ENCODE measurements at places on chromosomes 4 and X.

DNA sequence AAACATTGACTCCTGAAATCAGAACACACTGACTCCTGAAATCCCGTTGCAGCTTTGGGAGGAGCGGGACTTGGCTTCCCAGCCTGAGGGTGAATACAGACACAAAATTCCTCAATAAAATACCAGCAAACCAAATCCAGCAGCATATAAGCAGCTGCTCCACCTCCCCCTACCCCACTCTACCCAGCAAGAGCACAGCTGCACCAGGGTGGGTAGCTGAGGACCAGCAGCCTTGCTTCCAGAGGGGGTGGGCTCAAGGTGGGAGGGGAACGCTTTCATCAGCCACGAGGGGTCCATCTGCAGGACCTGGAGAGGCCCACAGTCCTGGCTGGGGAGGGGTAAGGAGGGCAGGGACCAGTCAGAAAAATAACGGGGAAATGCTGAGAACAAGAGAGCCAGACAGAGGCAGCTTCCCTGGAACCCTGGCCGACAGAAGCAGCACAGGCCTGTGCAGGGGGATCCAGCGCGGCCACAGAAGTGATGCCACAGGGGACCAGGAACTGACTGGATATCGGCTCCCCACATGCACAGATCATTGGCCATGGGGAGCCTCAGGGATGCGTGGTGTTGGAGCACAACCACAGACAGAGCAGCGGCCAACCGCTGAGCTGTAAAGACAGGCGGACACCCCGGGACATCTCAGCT, 49.8 kb downstream of the FGFRL1 start:
- no peak for DNase-seq

DNA sequence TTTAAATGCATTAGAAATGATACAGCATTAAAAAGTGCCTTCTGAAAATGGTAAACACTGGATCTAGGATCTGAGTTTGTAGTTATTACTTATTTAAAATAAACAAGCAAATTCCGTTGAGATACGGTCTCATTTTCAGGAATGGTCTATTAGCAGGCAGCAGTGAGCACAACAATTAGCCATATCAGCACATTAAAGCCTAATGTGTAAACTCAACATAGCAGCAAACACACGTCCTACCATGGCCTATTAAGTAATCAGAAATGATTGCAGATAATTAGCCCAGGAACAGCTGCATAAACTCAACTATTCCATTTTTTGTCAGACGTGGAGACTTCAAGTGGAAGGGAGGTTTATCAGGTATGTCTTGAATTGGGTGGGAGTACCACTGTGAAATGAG, 61.8 kb downstream of the NEIL3 start:
- DNase-seq, result no peak

DNA sequence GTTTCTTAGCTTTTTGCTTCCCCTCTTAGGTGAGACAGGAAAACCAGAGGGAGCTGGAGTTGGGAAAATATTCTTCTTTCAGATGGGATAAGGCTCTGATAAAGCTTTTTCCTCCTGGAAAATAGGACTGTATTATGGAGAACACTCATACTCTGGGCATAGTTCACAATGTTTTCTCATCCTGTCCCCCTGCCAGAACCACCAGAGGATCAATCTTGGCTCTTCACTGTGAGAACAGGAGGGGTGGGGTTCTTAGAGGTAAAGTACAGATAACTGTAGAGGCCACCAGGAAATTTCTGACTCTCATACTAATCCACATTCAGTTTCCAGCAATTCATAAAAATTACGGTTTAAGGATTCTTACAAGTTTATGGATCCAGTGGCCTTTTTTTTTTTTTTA, 661.8 kb upstream of the MAGEB2 start:
- no peak for DNase-seq

- DNase-seq, result no peak
These were observed 291.6 kb upstream of the ARSJ start for GRCh38 chr4:114271031-114271430.

DNA sequence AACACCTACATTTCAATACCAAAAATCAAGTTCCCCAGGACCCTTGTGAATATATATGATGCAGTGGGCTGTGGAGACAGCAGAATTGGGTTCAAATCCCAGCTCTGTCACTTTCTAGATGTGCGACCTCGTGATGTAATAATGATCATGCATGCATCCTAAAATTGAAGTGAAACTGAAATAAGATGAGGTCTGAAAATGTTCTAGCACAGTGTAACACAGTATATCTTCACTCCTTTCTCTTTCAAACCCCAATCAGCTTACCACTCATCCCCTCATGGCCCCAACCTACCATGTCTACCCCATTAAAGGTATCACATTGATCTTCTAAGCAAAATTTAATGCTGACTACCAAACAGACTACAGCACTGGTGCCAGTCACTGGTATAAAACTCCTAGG, 69.9 kb upstream of the BRS3 start:
- DNase-seq, result no peak

- DNase-seq, result peak; percentile 31
These were observed 213.4 kb upstream of the S100G start for GRCh38 chrX:16436348-16437188.

GRCh38 chr4:26032142-26032541, 118.1 kb downstream of the SMIM20 start:
- DNase-seq, result no peak

DNA sequence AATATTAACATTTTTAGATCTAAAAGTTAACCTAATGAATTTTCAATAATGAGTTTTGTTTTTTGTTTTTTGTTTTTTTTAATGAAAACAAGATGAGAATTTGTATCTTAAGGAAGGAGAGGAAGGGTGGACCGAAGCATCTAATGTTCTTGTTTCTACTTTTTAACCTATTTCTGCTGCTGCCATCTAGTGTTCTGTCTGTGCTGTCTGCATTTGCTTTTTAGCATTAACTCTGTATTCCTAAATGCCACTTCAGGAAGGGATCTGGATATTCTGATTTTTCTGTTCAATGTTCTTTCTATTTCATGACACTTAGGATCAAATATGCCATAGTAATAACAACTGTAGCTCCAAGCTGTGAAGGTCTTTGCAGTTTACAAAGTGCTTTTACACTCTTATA, 161.7 kb downstream of the BRWD3 start:
- DNase-seq, result no peak

- DNase-seq, result no peak
These were observed 47.4 kb downstream of the REPS2 start for GRCh38 chrX:16993791-16994318.

- no peak for DNase-seq
These were observed 79.8 kb downstream of the APBB2 start for GRCh38 chr4:41134581-41134980.

DNA sequence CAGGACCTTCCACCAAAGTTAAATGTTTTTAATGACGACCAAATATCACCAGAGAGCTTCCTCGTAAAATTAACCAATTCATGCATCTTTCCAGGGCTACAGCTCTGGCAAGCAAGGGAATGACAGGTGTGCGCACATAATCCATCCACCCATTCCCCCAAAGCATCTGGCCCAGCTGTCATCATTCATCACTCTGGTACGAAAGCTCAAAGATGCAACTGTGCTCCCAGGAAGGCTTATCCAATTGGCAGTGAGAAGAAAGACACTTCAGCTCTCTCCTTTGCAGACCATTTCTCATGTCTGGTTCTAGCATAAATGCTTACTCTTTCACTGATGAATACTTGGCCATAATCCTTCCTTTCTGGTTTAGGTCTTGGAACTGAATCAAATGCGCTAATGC, 139.2 kb downstream of the NSUN7 start:
- DNase-seq, result no peak

- DNase-seq, result no peak
These were observed 21.1 kb upstream of the SMIM10 start for GRCh38 chrX:134969726-134970125.

- DNase-seq, result no peak
These were observed 14.0 kb upstream of the HMGB3 start for GRCh38 chrX:150968862-150969720.

DNA sequence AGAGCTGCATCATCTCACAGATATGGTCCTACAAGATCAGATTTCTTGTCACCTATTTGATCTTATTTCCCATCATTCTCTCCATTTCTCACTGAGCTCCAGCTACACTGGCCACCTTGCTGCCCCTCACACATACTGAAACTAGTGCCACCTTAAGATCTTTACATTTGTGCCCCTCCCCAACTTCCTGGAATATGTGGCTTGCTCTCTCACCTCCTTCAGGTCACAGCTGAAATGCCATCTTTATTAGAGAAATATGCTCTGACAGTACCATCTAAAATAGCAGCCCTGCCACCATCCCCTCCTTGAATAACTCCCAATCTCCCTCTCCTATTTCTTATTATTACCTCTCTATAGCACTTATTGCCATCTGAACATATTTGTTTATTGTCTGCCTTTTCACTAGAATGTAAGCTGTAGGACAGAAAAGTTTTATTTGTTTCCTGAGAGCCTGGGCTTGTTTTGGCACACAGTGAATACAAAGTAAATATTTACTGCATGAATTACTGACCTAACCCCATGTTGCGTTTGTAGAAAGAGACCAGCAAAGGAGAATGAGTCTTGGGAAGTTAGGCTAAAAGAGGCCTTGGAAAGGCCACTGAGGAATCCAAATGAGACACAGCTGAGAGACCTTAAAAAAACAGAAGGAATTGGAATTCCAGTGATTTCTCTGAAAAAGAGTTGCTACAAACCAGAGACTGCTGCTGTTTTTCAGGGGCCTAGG, 22.7 kb downstream of the DYNLT3 start:
- DNase-seq, result no peak

GRCh38 chr4:108327642-108328382, 159.1 kb upstream of the LEF1 start:
- DNase-seq, result no peak

- no peak for DNase-seq
These were observed 194.7 kb downstream of the PTTG2 start for GRCh38 chr4:38154681-38155588.

DNA sequence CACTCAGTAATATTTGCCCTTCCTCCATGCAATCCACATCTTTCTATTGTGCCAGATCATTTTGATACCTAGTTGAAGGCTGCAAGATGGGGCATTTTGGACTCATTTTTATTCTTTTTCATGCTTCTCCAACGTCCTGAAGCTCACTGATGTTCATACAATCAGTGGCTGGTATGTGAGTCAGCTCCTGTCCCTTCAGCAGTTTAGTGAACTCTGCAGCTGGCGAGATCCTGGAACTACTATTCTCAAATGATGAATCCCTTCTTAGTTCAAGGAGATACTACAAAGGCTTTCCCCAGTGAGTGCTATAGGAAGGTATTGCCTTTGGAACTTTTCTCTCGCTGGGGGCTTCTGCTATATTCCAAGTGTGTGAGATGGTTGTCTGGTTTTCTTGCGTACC, 9.6 kb upstream of the CCDC149 start:
- DNase-seq, result no peak

DNA sequence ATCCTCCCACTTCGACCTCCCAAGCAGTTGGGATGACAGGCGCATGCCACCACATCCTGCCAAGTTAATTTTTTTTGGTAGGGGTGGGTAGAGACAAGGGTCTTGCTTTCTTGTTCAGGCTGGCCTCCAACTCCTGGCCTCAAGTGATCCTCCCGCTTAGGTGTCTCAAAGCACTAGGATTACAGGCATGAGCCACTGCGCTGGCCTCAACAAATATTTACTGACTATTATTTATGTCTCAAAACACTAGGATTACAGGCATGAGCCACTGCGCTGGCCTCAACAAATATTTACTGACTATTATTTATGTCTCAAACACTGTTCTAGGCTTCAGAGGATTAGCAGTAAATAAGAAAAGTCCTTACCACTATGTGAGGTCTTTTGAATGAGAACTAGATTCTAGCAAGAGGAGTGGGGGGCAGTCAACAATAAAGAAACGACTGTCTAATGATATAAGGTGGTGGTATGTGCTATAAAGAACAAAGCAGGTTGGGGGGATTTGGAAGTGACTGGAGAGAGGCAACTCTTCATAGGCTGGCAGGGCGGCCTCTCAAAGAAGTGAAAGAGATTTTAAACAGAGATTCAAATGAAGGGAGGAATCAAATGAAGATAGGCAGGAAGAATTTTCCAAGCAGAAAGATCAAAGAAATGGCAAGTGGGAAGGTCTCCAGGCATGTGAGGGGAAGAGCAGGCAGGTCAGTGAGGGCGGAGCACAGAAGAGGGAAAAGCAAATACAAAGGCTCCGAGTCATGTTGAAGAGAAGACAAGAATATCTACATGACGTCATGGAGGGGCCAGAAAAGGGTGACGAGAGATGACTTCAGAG, 12.7 kb upstream of the ACSL1 start:
- DNase-seq, result no peak

GRCh38 chr4:144611850-144612249, 34.1 kb upstream of the HHIP start:
- DNase-seq, result no peak

DNA sequence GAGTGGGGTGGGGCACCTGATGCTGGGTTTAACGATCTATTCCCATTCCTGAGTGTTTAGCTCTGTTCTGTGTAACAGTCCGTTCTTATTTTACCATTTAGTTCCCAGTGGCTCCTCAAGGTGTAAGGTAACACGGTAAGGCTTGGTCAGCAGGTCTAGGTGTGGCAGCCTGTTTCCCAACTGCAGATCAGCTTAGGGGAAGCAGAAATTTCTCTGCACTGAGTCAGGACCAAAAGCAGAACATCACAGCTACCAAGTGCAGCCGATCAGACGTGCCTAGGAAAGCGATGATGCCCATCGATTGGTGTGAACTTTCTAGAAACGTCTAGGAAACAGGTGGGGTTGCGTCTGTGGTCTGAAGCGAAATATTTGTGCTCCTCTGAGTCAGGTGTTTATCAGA, 240.1 kb downstream of the STIM2 start:
- DNase-seq, result no peak

- DNase-seq, result no peak
These were observed 3.1 kb upstream of the RFC1 start for GRCh38 chr4:39369301-39369700.

GRCh38 chr4:153593161-153593560, 90.9 kb upstream of the TLR2 start:
- DNase-seq, result no peak

DNA sequence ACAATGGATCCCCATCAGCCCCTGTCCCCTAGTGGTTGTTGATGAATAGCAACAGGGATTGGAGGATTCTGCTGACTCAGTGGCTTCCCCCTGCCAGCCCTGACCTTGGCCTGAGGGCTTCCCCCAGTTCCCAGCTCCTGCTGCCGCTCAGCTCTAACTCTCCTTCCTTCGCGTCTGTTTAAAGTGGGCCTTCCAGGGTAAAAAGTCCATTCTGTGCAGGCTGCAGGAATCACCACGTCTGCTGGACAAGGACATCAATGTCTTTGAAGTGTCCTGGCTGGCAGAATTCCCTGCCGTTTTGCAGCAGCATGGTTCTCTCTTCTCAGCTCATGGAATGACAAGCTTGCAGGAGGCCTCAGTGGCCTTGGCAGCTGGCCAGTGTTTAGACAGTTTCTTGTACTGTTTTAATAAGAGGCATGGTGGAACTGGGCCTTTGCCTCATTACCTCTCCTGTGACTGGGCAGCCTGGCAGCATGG, 152.5 kb upstream of the STX18 start:
- DNase-seq, result no peak

All from T-cell (primary cell).